ENCODE measurements at places on chromosomes 4 and X.

DNA sequence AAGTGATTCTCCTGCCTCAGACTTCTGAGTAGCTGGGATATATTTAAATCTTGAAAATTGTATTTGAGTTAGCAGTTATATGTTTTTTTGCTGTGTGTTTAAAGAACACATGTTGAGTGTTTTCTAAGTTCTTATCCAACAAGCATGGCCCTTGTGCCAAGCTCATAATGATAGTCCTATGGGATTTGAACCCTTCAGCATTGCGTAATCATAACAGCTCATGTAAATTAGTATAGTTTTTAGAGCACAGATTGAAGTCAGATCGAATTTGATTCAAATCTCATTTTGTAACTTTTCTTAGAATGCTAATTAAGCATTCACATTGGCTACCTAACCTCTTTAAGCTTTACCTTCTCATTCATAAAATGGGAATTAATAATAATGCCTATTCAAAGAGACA lies 12.2 kb downstream of the FAM149A start:
- no peak for DNase-seq

DNA sequence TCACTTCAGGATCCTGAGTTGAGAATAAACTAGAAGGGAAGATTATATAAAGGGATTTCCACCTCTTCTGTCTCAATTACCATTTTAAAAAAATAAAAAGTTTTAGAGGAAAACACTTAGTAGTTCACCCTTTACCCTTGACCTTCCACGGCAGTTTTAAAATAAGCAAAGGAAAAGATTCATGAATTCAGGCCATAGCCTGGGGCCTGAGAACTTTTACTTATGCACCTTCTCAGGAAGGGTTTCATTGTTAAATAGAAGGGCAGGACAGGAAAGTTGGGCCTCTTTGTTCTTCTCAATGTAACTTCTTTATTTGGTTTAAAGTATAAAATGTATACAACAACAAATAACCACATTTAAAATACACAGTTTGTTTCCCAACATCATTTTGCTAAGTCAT lies 54.9 kb downstream of the PKD2 start:
- DNase-seq = no peak

DNA sequence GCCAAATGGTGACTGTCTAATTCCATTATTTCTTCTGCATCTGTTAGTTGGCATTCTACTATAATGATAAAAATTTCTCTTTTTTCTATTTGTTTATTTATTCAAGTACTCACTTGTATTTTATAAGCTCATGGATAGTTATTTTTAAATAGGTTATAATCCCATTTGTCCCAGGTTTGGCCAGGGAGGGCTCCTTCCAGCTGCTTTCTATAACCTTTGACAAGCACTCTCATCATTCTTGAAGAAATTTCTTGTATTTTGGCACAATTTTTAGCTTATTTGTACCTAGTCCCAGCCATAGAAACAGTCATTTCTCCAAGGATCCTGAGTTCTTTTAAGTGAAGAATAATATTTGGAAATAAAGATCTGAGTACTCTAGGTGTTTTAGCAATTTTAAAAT lies 1038.6 kb upstream of the AGA start:
- DNase-seq = no peak

GRCh38 chrX:129641941-129642340 lies 12.8 kb downstream of the APLN start:
- no peak for DNase-seq

DNA sequence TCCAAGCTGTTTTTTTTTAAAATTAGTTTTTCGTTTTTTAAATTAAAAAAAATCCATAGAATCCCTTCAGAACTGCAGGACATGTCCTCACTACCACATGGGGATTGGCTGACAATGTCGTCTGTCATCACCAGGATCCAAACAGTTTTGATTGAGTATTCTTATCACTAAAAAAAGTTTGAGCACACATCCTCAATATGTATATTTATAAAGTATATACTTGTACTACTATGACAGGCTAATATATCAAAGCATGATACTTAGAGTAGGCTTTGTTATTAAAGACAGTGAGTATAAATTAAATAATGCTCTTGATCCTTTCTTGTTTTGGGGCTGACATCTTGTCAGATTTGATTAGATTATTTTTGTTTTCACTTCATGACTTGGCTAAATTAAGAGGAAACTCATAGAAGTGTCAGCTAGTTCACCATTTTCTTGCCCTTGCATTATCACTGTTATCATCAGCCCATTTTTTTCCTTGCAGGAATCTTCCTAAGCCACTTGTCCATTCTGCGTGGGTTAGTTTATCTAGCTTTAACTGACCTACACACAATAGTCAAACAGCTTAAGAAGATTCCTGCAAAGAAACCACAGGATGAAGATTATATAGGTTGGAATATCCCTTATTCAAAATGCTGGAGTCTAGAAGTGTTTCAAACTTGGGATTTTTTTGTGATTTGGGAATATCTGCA lies 92.8 kb downstream of the AMMECR1 start:
- DNase-seq = no peak

DNA sequence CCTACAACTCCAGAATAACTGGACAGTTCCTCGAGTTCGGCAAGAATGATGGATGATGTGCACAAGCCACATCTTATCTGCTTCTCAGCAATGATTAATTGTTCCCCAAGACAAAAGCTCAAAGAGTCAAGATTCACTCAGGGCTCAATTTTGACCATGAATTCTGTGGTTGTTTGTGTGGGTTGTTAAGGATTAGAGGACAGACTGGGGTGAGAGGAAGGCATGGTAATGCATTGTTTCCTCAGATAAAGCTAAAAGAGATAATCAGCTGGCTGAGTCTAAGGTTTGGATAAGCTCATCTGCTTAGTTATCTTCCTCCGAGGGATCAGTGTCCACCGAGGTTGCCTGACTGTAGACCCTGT lies 161.0 kb downstream of the CPEB2 start:
- no peak for DNase-seq

DNA sequence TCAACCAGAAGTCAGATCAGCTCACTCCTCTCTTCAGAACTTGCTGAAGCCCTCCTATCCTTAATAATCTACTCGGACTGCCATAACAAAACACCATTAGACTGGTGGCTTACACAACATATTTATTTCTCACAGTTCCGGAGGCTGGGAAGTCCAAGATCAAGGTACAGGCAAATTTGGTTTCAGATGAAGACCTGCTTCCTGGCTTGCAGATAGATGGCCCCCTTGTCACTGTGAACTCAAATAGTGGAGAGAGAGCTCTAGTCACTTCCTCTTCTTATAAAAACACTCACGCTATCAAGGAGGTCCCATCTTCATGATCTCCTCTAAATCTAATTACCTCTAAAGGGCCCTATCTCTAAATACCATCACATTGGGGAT lies 125.1 kb downstream of the CAMK2D start:
- DNase-seq = no peak

GRCh38 chr4:55491486-55491885 lies 55.2 kb downstream of the CLOCK start:
- DNase-seq = no peak

DNA sequence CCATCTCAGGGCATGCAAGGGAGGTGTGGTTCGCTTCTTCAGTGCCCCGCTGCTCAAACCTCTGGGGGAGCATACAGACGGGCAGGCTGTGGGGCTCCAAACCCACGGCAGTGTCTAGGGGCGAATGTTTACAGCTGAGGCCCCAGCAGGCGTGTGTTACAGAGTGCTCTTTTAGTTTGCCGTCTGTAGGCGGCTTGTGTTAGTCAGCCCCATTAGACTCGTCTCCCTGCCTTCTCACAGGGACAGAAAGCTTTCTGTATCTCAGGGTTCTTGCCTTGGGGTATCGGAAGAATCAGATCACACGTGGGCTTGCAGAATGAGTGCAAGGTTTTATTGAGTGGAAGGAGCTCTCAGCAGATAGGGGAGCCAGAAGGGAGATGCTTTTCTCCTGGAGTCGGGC lies 10.6 kb downstream of the RS1 start:
- no peak for DNase-seq

DNA sequence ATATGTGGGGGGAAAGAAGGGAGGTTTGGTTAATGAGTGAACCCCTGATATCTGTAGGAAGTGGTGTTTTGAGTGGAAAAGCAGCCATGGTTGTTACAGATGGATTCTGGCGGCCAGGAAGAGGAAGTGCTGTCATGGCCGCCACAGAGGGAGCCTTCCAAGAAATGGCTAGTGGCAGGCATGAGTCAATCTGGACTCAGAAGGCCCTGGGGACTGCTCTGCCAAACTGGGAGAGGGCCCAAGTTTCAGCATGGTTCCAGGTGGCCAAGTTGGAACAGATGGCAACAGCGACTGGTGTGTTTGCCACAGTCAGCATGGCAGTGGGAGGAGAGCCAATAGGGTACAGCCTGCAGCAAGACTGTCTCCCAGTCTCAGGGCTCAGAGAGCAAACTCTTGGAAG lies 32.5 kb downstream of the ETDB start:
- DNase-seq = no peak

DNA sequence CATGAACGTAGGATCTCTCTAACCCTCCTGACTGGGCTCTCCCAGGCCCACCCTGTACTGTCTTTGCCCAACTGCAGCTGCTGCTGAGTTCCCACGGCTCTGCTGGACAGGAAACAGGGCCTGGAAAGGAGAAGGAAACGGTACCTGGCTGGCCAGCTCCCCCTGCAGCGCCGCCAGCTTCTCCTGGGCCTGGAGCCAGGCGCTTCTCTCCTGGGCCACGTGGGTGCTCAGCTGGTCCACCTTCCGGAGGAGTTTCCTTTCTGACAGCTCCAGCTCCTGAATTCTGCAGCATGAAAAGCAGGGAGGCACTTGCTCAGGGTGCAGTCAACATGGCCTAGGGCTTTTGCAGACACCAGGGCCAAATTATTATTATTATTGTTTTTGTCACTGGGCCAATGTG lies 6.5 kb downstream of the C4orf50 start:
- no peak for DNase-seq

DNA sequence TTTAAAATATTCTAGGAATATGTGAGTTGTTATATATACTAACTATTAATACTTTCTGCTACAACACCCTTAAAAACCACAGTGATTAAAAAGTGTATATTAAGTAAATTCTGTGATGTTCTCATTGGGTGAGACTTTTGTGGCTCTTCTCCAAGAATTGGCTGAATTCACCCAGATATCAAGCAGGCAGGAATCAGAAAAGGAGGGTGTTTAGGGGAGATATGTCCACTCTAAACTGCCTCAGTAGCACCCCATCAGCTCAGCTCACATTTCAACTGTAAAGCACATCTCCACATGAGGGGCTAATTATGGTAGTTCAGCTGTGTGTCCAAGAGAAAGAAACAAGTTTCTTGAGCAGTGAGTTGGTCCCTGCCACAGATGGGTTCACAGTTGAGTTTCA lies 165.0 kb downstream of the GALNTL6 start:
- DNase-seq = no peak

- no peak for DNase-seq
These were observed 52.3 kb downstream of the KLF3 start for GRCh38 chr4:38716256-38716655.

- DNase-seq = no peak
These were observed 23.6 kb upstream of the GPR78 start for GRCh38 chr4:8556341-8557150.

DNA sequence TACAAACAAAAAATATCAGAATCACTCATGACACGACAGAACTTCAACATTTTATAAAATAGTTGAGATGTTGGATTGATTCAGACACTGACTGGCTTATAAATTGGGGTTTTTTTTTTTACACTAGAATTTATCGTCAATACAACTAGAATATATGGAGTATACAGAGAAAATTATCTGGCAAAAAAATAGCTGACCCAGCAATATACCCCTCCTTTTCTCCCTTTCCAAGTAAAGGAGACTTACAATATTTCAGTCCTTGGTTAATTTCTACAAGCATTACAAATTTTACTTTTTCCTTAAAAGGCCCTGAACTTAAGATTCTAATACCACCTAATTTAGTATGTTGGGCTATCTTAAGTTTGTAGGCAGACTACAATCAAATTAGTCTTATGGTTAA lies 76.3 kb downstream of the LCORL start:
- DNase-seq = no peak

GRCh38 chr4:138555584-138555983 lies 313.4 kb upstream of the SLC7A11 start:
- no peak for DNase-seq

DNA sequence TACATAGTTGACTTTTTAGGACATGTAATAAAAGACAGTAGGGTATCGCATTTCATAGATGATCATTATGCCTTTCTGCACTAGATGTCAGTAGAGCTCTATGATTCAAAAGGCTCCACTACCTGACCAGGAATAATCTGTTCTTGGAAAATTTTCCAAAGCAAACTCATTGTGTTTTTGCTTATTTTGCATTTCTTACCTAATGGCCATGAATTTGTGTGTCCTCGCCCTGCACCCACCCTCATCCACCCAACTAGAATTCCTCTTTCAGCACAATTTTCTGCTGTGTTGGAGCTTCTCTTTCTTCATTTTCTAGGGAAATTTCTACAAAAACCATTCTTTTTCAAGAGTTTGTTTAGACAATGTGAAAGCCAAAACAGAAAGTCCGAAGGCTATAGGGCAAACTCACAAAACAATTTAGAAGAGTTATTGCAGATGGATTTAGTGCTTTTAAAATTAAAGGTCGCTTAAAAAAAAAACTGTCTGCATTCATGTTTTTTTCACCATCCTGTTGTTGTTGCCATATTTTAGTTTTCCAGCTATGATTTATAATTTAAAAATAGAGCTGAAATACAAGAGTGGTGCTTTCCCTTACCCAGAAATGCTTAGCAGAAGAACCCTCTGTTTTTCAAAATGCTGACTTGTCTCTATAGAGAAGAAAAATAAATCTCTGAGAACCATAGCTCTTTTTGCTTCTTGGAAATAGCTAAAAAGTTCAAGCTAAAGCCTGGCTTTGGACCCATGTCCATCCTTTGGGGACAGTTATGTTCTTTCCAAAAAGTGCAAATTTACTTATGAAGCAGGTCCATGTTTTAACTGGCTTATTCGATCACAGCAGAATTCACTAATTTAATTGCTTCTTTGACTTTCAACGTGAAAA lies 183.7 kb downstream of the SPATA18 start:
- DNase-seq = no peak

DNA sequence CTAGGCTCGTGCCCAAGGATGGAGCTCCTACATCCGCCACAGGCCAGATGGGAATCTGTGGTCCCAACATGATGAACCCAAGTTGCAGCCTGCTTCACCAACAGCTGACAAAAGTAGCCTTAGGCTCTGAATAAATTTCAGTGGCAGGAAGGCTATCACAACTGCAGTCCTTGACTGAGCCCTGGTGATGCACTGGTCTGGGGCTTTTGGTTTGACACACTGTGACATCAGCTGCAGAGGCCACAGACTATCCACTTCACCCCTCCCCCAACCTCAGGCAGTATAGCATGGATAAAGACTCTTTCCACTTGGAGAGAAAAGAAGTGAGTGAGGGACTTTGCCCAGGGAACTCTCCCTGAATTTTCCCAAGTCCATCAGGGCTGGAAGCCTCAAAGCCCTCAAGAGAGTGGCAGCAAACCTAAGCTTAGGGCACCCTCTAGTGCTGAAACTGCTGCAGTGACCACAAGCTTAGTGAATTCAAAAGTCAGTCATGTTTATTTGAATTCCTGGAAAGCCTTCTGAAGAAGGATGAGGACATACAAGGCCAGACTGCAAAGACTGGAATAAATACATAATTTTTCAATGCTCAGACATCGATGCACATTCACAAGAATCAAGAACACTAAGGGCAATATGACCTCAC lies 135.0 kb upstream of the TENT5D start:
- no peak for DNase-seq

Data from activated CD8-positive, alpha-beta memory T cell treated with anti-CD3 and anti-CD28 coated beads for 1 hour (primary cell).